ENCODE measurements at places on chromosomes 1 and 21.
A peak's percentile ranks its signal among the peaks of the same experiment; 100 is the strongest.

- no peak for DNase-seq
Measured at GRCh38 chr21:46056450-46056903, 41.4 kb upstream of the COL6A2 start.

DNA sequence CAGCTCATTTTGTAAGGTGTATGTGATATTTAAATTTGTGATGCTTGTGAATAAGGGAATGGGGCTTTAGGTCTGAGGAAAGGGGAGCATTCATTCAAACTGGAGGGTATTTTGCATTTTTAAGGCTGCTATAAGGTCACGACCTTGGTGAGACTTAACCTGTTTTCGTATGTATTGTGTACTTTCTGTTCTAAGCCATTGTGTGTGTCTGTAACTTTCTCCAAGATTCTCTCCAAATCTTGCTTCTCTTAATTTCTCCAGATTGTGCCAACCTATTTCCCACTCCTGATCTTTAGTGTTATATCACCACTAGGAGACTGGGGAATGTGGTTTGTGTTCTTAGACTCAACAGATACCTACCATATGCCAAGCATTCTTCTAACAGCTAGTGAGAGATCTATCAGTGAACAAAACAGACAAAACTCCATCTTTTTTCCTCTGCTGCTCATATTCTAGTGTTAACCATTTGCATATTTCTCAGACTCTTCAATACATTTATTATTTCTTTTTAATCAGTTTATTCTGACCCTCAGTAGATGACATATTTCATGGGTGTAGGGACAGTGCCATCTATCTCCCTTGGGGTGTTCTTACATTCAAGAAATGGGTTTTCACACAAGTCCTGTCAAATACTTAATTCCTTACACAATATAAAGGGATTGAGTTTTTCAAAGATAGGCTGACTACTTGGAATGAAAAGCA, 27.5 kb downstream of the ATP1B1 start:
- no peak for DNase-seq

- no peak for DNase-seq
Measured at GRCh38 chr1:243991650-243992049, 59.4 kb upstream of the ZBTB18 start.

GRCh38 chr1:29901624-29902325, 665.5 kb downstream of the PTPRU start:
- no peak for DNase-seq

- DNase-seq, result no peak
Measured at GRCh38 chr1:154347961-154348360, 22.6 kb downstream of the ATP8B2 start.

GRCh38 chr21:35236090-35236489, 187.0 kb upstream of the RUNX1 start:
- no peak for DNase-seq

GRCh38 chr1:51568231-51568935, 48.5 kb upstream of the OSBPL9 start:
- no peak for DNase-seq

- no peak for DNase-seq
Measured at GRCh38 chr1:241447031-241447644, 72.4 kb downstream of the FH start.

GRCh38 chr1:66933887-66934700, 9.3 kb downstream of the MIER1 start:
- DNase-seq, result no peak

GRCh38 chr21:34135330-34135729, 62.0 kb downstream of the MRPS6 start:
- DNase-seq, result no peak

GRCh38 chr21:45774291-45774690, 130.8 kb downstream of the PCBP3 start:
- no peak for DNase-seq

DNA sequence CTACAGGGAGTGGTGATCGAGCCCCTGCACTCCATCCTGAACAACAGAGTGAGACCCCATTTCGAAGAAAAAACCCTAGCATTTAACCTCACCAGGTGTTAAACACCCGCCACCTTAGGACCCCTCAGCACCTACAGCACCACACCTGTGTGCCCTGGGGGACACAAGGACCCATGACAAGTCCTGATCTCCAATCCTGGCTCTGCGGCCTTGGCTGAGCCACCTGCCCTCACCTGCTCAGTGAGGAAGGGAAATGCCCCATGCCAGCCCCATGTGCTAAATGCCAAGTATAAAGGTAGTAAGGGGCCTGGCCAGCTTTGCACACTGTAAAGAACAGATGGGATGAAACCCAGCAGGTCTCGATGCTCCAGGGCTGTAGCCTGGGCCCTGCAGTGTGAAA, 11.1 kb downstream of the MRTO4 start:
- no peak for DNase-seq

DNA sequence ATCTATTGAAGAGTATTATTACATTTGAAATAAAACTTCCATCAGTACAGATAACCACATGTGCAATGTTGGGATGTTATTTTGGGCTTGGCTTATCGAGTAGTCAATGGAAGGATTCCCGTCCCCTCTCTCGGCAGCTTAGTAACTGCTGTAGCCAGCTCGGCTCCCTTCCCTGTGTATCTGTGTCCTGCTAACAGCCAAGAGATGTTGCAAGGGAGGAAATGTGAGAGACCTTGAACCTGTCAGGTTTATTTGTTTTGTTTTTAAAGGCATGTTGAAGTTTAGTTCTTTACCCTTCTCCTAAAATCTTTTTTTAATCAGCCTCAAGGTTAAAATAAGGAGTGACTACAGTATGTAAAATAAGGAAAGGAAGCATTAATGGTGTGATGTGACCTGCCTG, 13.6 kb upstream of the TARS2 start:
- DNase-seq, result no peak

DNA sequence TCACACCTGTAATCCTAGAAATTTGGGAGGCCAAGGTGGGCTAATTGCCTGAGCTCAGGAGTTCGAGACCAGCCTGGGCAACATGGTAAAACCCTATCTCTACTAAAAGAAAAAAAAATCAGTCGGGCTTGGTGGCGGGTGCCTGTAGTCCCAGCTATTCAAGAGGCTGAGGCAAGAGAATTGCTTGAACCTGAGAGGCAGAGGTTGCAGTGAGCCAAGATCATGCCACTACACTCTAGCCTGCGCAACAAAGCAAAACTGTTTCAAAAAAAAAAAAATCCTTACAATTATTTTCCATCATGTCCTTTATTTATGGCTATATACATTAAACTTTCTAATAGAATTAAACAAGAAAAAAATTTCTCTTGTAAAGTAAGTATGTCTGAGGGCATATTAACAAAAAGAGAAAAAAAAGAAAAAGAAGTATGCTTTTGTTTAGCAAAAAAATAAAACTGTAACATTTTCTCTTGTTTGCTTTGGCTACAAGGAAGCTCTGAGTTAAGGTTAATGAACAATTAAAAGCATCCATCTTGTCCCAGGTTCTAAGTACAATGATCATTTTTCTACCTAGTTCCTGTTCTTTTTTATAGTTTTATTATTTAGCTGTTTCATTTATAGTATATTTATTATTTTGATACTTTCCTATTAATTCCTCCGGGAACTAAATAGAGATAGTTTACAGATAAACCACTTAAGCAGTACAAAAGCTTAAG, 18.1 kb downstream of the TMEM50B start:
- DNase-seq, result no peak

- DNase-seq, result no peak
Measured at GRCh38 chr1:245453541-245453940, 298.8 kb downstream of the KIF26B start.

- DNase-seq, result no peak
Measured at GRCh38 chr1:186899577-186899976, 70.8 kb downstream of the PLA2G4A start.

- no peak for DNase-seq
Measured at GRCh38 chr21:44917446-44918106, 3.1 kb downstream of the ITGB2 start.

GRCh38 chr1:214418391-214418790, 133.0 kb downstream of the PTPN14 start:
- no peak for DNase-seq

DNA sequence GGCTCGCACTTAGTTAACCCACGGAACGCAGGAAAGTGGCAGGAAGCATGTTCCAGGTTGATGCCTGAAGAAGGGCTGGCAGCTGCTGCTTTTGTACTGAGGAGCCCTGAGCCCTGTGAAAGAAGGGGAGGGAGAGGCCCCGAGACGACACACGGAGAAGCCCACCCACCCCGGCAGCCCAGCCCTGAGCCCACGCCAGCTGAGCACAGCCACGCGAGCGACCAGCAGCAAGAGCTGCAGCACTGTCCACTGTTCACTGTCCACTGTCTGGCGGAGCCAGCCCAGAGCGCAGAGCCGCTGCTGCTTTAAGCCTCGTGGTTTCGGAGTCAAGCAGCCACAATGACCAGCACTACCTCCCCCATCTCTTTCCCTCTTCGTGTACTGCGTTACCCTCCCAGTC, 5.3 kb downstream of the LRRC47 start:
- no peak for DNase-seq

DNA sequence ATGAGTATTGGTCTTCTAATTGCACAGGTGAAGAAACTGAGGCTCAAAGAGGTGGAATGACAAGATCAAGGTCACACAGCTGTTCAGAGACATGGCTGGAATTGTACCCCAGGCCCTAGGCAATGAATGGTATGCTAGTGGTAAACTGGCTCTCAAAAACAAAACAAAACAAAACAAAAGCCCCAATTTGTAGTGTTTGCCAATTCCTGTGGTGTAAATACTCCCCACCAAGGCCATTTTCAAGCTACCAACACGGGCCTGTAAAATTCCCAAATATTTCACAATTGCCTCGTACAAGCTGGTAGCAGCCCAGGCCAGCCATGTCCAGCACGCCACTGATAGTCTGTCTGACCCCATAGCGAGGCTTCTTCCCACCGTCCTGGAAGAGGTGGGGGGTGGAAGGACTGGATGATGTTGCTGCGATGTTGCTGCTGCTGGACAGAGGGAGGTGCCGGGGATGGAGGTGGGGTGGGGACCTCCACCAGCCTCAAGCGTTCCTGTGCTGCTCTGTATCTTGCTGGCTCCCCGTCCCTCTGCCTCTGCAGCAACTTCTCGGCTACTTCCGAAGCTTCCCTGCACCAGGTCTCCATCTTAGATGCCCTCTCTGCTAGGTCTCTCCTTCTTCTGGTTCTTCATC, 62.2 kb upstream of the RUNX3 start:
- no peak for DNase-seq

GRCh38 chr1:198889101-198889500, 250.3 kb downstream of the PTPRC start:
- no peak for DNase-seq

DNA sequence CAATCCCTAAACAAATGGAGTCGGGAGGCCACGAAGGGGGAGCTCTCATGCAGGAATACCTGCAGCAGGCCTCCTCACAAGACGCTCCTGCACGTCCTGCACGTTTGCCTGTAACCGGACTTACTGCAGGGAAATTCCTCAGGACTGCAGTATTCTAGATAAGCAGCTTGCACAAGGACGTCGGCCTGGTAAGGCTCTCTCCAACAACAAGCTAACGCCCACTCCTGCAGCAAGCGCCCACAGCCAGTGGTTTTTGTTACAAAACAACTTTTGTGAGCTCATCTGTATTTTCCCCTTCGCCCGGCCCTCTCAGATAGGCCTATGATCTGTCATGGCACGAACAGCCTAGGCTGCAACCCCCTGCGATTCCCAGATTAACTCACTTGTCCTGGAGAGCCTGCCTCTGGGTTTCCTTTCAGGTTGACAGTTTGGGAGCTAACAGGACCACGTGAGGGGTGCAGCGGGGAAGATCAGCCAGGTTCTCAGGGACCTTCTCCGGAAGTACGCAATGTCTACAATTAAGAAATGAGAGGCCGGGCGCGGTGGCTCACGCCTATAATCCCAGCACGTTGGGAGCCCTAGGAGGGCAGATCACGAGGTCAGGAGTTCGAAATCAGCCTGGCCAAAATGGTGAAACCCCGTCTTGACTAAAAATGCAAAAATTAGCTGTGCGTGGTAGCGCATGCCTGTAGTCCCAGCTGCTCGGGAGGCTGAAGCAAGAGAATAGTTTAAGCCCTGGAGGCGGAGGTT, 921 bp upstream of the MIB2 start:
- DNase-seq, result no peak

GRCh38 chr1:222464841-222465210, 83.1 kb downstream of the HHIPL2 start:
- peak; percentile 21 for DNase-seq

DNA sequence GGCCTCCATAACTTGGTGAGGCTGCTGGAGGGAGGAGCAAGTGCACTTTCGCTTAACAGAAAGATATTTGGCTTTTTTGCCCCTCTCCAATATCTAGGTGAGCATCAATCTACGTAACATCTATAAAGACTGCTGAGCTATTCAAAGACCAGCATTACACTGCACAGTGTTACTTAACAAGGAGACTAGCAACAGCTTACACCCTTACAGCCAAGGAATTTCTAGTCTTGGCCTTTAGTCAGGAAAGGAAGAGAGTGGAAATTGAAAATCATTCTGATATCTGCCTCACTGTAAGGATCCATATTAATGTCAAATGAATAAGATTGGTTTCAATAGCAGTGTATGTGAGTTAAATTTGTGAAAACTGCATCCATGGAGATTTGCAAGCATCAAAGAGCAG, 163.9 kb upstream of the DUSP10 start:
- no peak for DNase-seq

DNA sequence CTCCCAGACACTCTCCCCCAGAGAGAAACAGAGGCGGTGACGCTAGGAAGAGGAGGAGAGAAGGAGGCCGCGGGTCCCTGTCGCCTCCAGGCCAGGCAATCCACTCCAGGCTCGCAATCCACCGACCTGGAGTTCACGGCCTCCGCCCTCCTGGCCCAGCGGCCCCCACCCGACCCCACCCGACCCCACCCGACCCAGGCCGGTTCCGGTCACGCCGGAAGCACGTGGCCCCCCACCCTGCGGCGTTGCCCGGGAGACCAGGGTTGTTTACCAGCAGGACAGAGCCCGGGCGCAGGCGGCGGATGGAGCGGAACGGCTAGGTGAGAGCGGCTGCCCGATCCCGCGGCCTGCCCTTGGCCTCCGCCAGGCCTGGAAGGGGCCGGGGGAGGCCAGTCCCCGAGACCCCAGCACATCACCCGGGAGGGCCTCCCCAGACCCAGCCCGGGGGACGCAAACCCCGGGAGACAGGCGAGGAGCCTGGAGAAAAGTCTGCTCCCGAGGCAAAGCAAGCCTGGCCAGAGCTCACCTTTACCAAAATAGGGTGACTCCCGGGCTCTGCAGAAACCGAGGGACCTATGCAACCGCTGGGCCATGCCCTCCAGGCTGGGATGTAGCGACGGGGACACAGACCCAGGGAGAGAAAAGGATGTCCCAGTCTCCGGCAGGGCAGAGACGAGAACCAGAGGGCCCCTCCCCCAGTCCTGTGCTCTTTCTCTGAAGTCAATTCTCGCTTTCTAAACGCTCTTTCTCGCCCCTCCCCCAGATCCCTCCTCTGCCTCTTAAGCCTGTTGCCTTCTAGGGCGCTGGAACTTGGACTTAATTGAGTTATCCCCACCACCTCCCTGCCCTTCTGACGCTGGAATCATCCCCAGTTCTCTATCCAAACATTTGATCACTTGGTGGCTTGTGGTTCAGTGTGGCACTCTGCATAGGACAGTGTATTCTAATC, at the start of the genes PLA2G2C and UBXN10:
Gene PLA2G2C (minus strand): TSS at position 685 of the 949 bp plus-strand sequence. CDS start 9,155 bp downstream, outside the sequence.
Gene UBXN10 (plus strand): TSS at position 263 of the 949 bp plus-strand sequence. CDS start 4,466 bp downstream, outside the sequence.
- DNase-seq, result peak; percentile 45

GRCh38 chr1:37477198-37477931, 3.0 kb downstream of the ZC3H12A start:
- peak; percentile 67 for DNase-seq

All from stimulated activated CD4-positive, alpha-beta T cell treated with anti-CD3 and anti-CD28 coated beads, Interleukin-1b, Interleukin-23, amount 100 ng/mL, for 1 hour (primary cell).